H4 (cell line): ENCODE measurements at places on chromosomes 2 and 18. TPM values are rescaled to one million over a fixed set of nuclear protein-coding genes. Genes with fewer than 3 reads are reported as not detected.
A peak's percentile ranks its signal among the peaks of the same experiment; 100 is the strongest.

IL36A gene
- total RNA-seq: not detected in 2 replicates

GRCh38 chr2:89829828-89830227 lies 1138.4 kb downstream of the RPIA start:
- no peak for DNase-seq

TMEM198 gene
- total RNA-seq: 0.86 and 1.9 TPM in 2 replicates

DNA sequence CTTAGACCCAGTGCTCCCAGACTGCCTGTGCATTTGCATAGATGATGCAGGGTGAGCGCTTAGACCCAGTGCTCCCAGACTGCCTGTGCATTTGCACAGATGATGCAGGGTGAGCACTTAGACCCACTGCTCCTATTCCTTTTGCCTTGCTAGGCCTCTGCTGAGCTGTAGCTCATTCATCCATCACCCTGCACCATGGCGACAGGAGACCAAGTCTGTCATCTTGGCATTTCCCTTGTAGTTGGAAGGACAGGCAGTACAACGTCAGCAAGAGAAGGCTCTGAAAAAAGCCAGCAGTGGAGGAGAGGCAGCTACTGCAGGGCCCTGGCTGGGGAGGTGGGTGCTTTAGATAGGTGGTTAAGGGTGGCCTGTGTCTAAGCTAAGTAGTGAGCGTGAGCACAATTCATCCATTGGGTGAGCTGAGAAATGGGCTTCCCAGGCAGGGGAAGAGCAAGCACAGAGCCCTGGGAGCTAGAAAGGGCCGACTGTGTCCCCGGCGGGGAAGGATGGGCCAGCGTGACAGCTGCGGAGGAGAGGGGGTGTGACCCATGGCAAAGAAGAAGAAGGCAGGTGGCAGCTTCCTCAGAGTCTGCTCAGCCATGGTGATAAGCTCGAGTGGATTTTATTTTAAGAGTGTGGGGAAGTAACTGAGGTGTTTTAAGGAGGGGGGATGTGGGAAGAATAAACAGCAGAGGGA lies 108.8 kb downstream of the LPIN1 start:
- DNase-seq: no peak

GRCh38 chr18:1806884-1807615 lies 764.3 kb downstream of the METTL4 start:
- no peak for DNase-seq

SLC9A4 gene
- total RNA-seq: not detected in 2 replicates

GPR39 gene
- 4.2 and 5.1 TPM in 2 replicates for total RNA-seq

DNA sequence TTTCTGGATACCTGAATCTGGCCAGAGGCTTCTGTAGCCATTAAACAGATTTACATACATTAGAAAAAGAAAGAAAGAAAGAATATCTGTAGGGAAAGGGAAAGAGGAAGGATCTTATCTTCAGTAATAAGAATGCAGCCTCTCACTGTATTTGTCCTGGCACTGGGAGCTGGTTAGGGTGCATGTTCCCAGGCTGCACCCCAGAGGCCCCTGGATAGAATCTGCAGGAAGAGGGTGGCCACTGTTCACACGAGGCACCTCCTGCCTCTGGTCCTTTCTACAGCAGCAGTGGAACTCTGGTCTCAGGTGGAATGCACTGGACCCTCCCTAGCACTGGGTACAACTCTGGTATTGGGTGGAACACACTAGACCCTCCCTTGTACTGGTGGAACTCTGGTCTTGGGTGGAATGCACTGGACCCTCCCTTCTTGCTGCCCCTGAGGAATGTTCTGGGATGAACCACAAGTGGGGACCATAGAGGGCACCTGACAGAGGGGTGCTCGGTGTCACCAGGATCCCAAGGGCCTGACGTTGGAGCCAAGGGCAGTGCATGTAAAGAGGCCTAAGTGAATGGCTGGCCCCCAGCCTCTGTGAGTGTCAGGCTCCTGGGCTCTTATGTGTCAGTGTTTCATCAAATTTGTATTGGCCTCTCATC lies 27.4 kb upstream of the PXDN start:
- no peak for DNase-seq

DNA sequence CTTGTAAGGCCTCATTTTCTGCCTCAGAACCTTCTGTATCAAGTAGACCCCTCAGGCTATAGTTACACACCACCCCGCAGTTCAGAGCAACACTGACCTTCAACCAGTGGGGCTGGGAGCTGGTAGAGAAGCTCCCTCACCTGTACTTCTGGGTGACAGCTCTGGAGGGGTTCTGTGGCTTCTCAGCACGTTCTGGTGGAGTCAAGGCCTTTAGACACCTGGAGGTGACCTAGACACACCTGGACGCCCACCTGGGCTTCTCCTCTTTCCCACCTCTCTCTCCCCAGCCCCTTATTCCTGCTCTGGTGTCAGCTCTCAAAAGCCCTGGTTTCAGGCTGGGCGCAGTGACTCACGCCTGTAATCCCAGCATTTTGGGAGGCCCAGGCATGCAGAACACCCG lies 7.3 kb upstream of the CIB4 start:
- DNase-seq: no peak

FER1L5 gene
- not detected in 2 replicates for total RNA-seq

DNA sequence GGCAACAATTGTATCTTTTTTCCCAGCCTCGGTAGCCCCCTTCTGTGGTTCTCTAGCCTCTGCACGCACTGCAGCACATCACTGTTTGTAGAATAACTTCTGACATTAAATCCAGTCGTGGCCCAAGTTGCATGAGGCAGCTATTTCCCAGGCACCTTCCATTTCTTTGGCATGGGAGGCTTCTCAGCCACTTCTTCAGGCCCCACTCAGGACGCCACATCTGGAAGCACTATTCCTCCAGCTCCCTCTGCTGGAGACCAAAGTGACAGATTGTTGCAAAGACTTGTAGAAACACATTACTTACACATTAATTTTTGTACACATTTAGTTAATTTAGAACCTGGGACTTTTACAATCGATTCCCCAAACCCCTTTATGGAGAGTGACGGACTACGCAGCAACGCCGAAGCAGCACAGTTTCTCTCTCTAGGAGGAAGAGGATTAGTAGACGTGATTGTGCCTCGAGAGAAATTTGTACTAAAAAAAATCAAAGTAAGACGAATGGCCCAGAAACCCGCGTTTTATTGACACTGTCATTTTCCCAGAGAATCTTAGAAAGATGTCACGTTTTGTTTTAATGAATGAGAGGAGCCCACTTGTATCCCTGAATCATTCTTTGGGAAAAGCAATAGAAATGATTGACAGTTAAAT lies 57.8 kb upstream of the RGPD5 start:
- DNase-seq: peak; percentile 49

- DNase-seq: no peak
Measured at GRCh38 chr18:40355726-40356125, 1599.3 kb upstream of the PIK3C3 start.

- DNase-seq: no peak
Measured at GRCh38 chr2:62334009-62334408, 138.1 kb downstream of the B3GNT2 start.

GRCh38 chr2:143463719-143464118 lies 334.5 kb downstream of the ARHGAP15 start:
- no peak for DNase-seq

DNA sequence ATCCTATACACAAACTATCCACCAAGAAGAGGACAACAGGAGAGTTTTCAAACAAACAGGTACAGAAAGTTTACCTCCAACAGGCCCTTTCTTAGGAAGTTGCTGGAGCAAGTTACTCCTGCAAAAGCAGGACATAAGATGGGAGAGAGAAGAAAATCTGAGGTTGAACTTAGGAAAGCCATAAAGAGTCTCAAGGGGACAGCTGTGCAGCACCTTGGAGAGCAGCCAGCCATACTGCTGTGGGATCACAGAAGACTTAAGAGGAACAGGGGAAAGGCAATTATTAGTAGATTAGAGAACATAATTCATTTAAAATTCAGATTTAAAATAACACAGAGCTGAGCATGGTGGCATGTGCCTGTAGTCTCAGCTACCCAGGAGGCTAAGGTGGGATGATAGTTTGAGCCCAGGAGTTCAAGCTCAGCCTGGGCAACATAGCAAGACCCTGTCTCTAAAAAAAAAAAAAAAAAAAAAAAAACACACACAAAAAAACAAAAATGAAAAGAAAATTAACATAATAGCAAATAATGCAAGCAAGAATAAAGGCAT lies 148.1 kb upstream of the SIX3 start:
- DNase-seq: peak; percentile 25
